Esophagus muscularis mucosa (tissue), 4 donors: ENCODE measurements at places on chromosomes 13 and 19. TPM values are rescaled to one million over a fixed set of nuclear protein-coding genes. Genes with fewer than 3 reads are reported as not detected.
A peak's percentile ranks its signal among the peaks of the same experiment; 100 is the strongest.

- no peak for DNase-seq
These were observed 358.3 kb downstream of the EFNB2 start for GRCh38 chr13:106177146-106177545.

DNA sequence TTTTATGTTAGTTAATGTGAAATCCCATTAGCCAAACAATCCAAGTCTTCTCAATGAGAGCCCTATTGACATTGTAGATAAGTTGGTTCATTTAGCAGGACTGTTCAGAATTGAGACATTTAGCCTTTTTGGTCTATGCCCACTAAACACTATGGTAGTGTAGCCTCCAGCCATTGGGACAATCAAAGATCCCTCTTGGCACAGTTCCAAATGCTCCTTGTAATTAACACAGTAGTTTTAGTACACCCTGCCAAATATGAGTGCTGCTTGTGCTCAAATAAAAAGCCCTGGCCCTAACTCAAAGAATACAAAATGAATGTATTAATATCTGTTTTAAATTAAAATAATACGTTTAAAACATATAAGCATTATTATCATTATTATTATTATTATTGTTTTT lies 15.4 kb upstream of the FAM216B start:
- DNase-seq: no peak

DNA sequence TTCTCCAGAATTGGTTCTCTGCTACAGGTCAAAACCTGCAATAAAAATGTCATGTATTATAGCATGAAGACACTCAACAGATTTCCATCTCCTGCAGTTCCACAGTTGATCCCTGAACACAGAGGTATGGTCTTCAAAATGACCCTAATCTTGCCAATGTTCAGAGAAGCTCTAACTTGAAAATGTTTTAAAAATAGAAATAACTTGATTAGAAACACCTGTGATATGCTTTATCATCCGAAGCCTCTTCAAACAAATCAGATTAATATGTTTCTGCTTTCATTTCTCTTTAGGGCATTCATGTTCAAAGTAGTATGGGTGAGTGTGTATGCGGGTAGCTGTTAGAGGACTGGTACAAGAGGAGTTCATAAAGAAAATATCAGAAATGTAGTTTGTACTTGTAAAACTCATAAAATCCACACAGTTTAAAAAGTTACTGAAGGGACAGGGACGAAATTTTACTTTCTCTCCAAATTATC lies 60.4 kb downstream of the KCNRG start:
- no peak for DNase-seq

- no peak for DNase-seq
These were observed 71.8 kb downstream of the STARD13 start for GRCh38 chr13:33213797-33214196.

Gene RNF225
- total RNA-seq: not detected

DNA sequence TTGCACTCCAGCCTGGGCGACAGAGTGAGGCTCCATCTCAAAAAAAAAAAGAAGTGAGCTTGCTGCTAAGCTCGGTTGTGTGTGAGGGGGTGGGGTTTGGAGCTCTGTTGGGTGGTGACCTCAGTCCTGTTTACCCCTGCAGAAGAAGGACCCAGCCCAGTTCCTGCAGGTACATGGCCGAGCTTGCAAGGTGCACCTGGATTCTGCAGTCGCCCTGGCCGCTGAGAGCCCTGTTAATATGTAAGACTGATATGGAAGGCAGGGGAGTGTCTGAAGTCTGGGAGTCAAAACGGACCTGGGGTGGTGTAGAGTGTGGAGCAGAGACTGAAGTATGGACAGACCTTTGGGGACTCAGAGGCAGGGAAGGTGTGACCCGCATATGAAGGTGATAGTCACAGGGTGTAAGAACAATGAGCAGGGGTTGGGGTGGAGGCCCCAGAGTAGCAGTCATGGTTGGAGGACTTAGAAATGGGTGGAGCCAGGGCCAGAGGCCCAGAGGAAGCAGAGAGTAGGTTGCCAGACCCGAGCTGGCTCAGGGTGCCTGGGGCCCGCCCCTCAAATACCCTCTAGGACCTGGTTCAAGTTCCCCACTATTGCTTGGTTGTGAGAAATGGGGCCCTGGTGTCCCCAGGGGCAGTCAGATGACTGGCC lies 13.2 kb downstream of the CLASRP start:
- no peak for DNase-seq

GRCh38 chr19:27962264-27962663 lies 1250.7 kb downstream of the UQCRFS1 start:
- DNase-seq: no peak

DNA sequence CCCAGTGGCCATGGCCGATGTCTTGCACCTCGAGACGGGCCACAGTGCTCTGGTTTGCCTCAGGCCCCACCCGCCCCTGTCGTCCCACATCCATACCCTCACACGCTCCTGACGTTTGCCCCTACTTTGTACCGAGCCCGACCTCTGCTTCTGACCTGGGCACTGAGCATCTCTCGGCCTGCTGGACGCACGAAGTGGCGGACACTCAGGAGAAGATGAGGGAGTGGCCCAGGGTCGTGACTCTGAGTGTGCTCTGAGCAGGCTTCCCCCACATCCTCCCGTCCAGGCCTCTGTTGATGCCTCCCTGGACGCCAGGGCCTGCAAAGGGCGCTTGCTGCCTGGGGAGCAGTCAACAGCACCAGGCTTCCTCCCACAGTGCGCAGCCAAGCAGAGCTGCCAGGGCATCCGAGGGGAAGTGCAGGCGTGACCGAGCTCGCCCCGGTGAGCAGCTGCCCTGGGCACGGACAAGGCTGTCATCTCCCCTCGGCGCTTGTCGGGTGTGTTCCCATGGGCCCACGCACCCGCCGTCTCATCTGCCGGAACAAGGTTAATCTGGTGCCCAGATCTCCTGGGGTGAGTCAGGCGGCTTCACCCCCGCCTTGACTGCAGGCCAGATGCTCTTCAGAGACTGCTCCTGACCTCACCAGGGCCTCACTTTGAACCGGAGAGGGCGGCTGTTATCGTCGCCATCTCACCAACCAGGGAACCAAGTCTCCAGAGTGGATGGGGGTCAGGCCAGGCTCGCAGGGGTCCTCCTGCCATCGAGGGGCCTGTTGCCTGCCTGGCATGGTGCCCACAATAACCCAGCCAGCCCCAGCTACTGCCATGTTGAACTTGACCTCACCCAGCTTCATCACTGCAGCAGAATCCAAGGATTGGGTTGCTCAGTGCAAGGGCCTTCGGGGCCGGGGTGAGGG lies 27.2 kb downstream of the COMP start:
- DNase-seq: no peak

- peak; percentile 66 for DNase-seq
These were observed 23.1 kb downstream of the ZNF536 start for GRCh38 chr19:30395283-30395682.

DNA sequence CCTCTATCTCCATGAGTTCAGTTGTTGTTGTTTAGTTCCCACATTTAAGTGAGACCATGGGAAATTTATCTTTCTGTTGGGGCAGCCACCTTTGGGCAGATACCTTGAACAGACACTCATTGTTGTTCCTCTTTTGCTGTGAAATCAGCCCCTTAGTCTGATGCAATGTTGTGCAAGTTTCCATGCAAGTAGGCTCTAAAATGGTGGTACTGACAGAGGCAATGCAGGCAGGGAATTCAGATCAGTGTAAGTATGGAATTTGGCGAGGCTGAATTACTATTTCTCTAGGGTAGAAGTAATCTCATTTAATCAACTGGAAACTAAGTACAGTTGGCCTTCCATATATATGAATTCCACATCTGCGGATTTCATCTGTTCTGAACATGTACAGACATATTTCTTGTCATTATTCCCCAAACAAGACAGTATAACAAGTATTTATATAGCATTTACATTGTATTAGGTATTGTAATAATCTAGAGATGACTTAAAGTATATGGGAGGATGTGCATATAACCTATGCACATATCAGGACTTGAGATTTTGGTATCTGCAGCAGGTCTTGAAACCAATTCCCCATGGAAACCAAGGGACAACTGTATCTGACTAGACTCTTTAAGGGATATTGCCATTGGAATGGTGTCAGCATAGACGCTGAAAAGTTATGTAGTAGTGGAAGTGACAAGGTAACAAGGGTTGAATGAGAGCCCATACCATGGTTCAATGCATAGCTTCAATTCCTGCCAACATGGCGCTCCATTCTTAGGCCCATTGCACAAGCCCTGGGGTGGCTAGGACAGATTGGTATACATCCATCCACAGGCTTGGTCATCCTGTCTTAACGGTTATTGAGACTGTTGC lies 281.5 kb upstream of the HTR2A start:
- DNase-seq: no peak

Gene CLDN10
- total RNA-seq: not detected

DNA sequence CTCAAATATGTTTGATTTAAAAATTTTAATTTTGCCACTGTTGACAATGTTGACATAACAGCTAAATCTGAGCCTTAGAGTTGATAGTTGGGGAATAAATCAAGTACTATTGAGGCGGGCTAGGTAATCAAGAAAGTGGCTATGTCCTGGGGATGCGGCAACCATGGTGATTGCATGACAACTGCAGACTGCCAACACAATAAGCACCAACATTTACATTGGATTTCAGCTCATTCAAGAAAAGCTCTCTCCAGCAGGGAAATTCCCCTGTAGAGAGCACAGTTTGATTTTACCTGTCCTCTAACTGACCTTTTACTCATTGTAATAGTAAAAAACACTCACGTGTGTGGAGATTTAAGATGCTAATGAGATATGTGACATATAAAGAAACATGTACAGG lies 63.1 kb downstream of the ZNF100 start:
- DNase-seq: no peak

DNA sequence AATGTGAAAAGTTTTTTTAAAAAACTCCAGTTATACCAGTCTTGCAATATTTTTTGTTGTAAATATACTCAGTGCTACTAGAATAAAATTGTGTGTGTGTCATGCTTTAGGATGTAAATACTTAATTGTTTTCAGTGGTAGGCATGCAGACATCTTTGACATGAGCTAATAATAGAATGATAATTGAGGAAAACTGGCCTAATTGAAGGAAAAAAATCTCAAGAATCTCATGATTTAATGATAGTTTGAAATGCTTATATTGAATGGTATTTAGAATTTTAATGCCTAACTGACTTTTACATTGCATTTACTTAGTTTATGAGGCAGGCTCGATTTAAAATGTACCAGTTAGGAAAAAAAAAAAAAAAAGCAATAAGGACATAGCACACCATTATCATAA lies 3.2 kb upstream of the MAB21L1 start:
- DNase-seq: no peak

DNA sequence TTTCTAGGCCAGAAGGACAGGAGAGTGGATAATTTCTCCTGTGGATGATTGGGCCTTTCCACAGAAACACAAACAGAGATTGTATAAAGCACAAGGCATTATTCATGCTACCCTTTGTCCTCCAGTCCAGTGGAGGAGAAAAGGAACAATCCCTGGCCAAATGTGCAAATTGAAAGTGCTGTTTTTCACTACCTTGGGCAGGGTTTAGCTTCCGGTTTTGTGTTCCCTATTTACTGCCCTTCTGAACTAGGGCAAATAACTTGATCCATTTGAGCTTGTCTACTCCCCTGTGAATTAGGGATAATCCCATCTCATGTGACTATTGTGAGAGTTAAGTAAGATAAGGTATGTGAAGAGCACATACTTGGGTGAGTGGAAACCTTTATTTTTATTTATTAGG lies 13.3 kb downstream of the PDX1 start:
- no peak for DNase-seq
